NCI-H446 treated with DMSO at 0.1 percent for 48 hours (cell line): ENCODE measurements at places on chromosomes 7 and 10.
A peak's percentile ranks its signal among the peaks of the same experiment; 100 is the strongest.

GRCh38 chr7:79454361-79454960, 994 bp upstream of the MAGI2 start:
- DNase-seq: no peak

- no peak for DNase-seq
Measured at GRCh38 chr7:43135129-43135528, 22.7 kb downstream of the HECW1 start.

DNA sequence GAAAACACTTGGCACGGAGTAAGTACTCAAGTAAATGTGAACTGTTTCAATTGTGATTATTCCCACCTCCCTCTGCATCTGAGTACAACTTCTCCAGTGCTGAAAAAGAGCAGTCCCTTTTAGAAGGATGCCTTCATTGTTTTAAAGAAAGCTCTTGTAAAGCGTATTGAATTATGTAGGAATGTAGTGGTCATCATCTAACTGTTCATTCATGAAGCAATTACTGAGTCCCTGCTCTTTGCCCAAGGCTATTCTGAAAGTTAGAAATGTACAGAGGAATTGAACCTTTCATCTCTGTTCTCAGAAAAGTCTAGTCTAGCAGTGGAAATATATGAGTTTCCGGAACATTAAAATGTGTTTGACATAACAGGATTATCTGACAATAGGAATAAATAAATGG, 127.8 kb downstream of the CACNB2 start:
- DNase-seq: no peak

GRCh38 chr7:93429563-93429962, 145.0 kb downstream of the CALCR start:
- no peak for DNase-seq

- DNase-seq: no peak
Measured at GRCh38 chr7:34991938-34992840, 45.1 kb downstream of the DPY19L1 start.

- DNase-seq: no peak
Measured at GRCh38 chr10:52965509-52965908, 192.9 kb upstream of the MBL2 start.

DNA sequence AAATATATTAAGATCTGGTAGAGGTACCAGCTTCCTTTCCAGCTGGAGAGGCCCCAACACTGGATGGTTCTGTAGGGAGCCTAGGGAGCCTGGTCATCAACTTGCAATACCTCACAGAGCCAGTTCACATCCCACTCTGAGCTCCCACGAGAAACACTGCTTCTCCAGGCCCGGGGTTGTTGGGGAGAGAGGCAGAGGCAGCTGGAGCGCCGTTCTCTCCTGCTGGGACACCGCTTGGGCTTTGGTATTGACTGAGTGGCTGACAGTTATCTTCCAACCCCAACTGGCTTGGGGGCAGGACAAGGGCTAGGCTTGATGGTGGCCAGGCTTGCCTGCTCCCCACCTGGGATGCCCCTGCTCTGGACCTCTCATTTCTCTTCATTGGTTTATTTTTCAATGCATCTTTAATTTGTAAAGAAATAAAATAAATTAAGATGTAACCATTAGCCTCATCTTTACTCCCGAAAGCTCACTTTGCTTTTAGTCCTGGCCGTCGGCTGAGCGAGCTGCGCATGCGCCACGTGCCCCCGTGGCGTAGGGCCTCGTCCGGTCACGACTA, 10.0 kb upstream of the CHCHD1 start:
- no peak for DNase-seq

GRCh38 chr10:29437871-29438270, 149.0 kb downstream of the LYZL1 start:
- no peak for DNase-seq

- DNase-seq: no peak
Measured at GRCh38 chr10:116692225-116692624, 50.1 kb downstream of the HSPA12A start.

DNA sequence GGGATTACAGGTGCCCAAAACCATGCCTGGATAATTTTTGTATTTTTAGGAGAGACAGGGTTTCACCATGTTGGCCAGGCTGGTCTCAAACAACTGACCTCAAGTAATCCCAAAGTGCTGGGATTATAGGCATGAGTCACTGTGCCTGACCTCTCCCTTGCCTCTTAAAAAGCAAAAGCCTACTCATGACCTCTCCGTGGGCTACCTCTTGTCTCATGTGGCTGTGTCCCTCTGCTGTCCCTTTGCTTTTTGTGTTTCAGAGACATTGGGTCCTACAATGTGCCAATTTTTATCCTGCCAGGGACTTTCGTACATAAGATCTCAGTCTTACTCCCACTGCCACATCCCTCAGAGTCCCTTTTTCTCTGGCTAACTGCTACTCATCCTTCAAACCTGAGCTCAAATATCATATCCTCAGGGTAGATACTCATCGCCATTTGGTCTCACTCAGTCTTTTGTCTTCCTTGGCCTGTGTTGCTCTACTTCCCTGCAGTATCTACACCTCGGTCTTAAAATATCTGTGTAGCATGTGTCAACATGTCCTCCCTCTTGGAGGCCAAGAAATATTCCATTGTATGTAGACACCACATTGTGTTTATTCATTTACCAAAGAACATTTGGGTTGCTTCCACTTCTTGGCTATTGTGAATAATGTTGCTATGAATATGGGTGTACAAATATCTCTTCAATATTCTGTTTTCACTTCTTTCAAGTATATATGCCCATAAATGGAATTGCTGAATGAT, 465.0 kb upstream of the KLF6 start:
- no peak for DNase-seq

- no peak for DNase-seq
Measured at GRCh38 chr10:62811159-62811875, 4.8 kb downstream of the EGR2 start.

DNA sequence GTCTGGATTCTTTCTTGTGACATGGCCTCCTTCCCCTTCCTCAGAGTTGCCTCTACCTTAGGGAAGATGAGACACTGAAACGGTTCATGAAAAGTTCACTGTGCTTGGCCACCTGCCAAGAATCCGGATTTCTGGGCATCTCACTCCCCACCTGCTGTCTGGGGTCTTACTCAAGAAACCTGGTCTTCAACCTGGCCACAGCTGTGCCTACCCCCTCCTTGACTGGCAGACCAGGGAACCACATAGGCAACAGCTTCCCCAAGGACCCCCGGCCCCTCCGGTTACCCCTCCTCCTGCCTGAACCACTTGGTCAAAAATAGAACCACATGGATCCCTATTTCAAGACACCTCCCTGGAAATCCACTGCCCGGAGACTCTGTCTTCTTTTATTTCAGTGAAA, 58.7 kb upstream of the NANOS1 start:
- no peak for DNase-seq

GRCh38 chr7:38318803-38319416, 45.5 kb upstream of the TARP start:
- DNase-seq: peak; percentile 29

- DNase-seq: peak; percentile 69
Measured at GRCh38 chr7:18352339-18353255, 143.0 kb upstream of the HDAC9 start.

- no peak for DNase-seq
Measured at GRCh38 chr7:66105263-66105748, 9.3 kb upstream of the CRCP start.

DNA sequence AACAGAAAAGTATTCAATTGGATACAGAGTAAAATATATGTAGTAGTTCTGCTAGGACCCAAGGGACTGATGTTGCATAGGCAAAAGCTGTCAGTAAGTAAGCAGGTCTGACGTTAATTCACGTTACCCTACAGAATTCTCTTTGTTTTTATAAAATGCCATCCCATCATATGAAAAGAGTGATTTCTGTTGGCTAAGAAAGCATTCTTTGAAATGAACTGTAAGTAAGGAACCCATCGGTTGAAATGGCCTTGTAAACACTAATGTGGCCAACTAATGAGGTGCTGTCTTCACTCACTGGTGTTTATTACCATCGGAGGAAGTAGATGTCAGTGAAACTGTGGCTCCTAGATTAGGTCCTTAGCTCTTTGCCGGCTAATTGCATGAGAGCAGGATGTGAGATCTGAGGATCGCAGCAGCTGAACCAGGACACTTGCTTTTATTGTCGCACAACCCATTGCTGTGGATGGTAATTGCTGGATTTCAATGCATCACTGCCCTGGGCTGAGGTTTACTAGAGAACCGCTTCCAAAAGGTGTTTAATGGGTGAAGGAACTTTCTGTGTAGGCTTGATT, 49.5 kb downstream of the UBE3C start:
- DNase-seq: no peak

GRCh38 chr7:56609852-56610355, 493.7 kb upstream of the NUPR2 start:
- DNase-seq: no peak
